ENCODE measurements at places on chromosomes 13 and 19.

- DNase-seq: no peak
These were observed 45.9 kb upstream of the ATP11A start for GRCh38 chr13:112643759-112644459.

DNA sequence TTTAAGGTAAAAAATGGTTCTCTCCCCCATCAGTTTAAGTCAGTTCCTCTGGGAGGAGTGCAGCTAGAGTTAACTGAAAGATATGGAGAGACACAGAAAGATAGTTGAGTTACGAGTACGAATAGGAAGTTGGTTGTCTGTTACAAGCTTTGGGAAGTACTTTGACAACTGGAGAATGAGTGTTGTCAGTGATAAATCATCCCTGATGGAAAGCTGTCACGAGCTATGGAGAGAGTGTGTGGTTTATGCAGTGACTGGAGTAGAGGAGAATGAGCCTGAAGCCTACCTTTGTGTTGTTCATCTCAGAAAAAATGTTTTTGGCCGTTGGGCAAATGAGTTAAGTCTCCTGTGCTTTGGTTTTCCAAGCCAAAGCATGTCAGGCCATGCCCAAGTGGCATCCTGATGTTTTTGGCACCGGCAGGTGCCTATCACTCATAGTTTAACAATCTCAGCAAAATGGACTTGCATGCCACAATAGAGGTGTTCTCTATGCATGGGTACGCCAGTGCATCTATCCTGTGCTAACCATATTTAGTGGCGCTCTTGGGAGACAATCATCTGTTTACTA, 350.2 kb downstream of the IRS2 start:
- DNase-seq: no peak

- DNase-seq: no peak
These were observed 27.7 kb downstream of the GADD45B start for GRCh38 chr19:2503521-2504109.

GRCh38 chr19:57747472-57747807, 825 bp downstream of the ZNF776 start:
- no peak for DNase-seq

- no peak for DNase-seq
These were observed 14.9 kb downstream of the ZIC5 start for GRCh38 chr13:99956473-99957349.

DNA sequence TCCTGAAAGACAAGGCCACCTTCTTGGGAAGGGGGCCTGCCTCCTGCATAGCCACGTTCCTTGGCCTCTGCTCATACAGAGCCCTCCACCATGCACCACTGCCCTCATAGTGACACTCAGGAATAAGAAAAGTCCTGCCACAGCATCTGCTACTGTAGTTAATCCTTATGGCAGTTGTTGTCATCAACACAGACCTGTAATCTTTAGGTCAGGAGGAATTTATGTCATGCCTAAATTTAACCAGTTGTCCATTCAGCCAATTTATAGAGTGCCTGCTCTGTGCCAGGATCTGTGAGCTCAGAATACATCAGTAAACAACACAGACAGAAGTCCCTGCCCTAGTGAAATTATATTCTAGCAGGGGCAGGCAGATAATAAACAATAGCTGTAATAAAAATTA, 44.4 kb downstream of the FAM124A start:
- DNase-seq: no peak

DNA sequence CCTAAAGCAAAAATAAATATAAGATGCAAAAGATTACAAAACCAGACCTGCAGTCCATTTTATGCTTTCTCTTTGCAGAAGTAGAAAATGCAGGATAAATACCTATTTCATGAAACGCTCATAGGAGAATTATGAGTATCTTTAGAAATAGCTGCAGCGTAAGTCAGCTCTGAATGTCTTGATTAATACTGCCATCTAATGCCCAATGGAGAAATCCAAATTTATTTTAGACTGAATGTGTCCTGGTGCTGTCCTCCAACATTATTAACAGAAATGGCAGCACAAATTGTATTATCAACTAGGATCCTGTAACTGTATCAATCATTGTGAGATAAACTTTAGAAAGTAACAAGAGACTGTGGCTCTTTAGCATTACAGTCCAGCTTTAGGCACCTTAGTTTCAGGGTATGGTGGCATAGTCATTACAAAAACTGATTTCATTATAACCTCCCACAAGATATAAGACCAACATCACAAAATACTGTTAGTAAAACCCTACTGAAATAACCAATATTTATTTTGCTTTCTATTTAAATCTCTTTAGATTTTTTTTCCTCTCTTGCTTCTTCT, 162.1 kb upstream of the MIR17HG start:
- DNase-seq: no peak

DNA sequence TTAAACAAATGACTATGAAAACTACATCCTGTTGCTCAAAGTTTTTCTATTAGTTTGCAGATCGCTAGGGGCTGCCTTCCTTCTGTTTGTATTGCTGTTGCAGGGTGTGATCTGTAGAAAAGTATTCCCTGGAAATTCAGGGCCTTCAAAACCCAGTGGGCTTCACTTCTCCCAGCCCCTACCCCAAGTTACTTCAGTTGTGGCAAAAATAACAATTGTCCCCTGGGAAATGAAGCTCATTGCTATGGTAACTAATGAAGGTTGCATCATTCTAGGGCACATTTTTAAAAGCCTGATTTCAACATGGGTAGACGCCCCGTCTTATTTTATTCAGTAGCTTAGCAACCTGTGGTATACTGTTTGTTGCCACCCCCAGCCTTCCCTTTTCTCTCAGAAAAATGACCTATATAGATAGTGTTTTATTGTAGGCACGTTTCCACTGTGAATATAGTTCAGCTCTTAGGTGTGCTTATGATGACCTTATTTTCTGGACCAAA, 60.9 kb downstream of the WDFY2 start:
- DNase-seq: no peak

GRCh38 chr19:13149628-13150186, 468 bp downstream of the STX10 start:
- no peak for DNase-seq

- DNase-seq: no peak
These were observed 5.6 kb upstream of the ARRDC2 start for GRCh38 chr19:18002347-18002850.

DNA sequence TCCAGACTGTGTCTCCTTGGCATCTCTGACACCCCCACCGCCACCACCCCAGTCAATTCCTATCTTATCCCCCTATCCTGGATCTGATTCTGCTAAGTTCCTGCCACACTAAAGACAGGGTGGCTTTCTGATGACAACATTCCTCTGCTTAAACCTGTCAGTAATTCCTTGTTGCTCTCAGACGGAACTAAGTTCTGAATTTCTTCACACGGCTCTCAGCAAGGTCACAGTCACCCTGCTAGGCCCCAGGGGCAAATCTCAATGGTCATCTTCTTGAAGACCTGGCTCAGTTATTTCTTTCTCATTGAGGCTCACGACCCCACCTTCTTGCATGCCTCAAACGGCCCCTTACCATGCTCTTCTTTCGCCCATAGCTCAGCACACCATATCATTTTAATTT, 7.6 kb downstream of the ALOX5AP start:
- no peak for DNase-seq

GRCh38 chr13:62331384-62331783, 915.7 kb upstream of the PCDH20 start:
- DNase-seq: no peak

- no peak for DNase-seq
These were observed 5.2 kb downstream of the PRMT1 start for GRCh38 chr19:49682274-49682673.

DNA sequence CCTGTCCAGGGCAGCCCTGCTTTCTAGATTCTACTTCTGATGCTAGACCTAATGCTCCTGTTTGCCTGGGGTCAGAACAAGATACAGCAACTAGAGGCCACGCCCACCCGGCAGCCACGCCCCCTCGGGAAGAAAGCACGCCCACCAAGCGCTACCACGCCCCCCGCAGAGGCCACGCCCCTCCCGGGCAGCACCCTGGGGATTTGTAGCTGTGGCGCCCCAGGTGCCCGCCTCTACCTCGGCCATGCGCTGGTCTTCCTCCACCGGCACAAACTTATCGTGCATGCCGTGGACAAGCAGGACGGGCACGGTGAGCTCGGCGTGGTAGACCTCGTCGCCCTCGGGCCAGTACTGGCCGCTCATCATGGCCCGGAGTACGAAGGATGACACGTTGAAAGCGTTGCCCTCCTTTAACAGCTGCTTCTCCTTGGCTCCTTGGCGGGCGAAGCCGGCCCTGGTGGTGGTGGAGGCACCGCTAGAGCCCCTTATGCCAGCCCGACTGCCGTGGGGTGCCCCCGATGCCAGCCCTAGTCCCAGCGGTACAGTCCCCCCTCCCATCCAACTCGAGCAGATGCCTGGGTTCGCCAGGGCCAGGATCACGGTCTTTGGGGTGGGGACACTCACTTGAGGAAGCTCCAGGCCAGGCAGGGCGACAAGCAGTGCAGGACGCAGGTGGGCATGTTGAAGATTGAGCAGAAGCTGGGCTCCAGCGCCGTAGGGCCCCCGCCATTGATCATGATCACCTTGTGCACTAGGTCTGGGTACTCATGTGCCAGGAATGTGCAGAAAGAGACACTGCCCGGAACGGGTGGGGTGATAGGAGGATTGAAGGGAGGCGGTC, 9.0 kb downstream of the ABHD8 start:
- DNase-seq: no peak

- DNase-seq: no peak
These were observed 29.0 kb downstream of the GPX4 start for GRCh38 chr19:1132552-1133383.

DNA sequence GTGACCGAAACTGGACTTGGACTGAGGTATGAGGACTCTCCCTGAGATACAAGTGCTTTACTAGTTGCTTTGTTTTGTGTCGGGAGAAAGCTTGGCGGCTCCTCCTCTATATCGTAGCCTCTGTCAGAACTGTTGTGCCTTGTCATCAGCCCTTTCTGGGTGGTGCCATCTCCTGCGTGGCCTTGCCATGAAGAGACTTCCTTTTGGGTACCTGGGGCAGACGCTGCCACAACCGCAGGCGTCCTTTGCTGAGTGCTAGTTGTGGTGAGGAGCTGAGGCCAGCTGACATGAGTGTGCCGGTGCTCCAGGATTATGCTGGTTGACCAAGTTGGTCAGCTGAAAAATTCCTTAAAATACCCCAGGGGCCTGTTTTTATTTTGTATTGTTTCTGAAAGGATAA, 124.5 kb downstream of the AKAP11 start:
- no peak for DNase-seq

- DNase-seq: no peak
These were observed 16.3 kb downstream of the ZNF91 start for GRCh38 chr19:23378948-23379347.

- DNase-seq: no peak
These were observed 77.4 kb upstream of the LRCH1 start for GRCh38 chr13:46475541-46475991.

DNA sequence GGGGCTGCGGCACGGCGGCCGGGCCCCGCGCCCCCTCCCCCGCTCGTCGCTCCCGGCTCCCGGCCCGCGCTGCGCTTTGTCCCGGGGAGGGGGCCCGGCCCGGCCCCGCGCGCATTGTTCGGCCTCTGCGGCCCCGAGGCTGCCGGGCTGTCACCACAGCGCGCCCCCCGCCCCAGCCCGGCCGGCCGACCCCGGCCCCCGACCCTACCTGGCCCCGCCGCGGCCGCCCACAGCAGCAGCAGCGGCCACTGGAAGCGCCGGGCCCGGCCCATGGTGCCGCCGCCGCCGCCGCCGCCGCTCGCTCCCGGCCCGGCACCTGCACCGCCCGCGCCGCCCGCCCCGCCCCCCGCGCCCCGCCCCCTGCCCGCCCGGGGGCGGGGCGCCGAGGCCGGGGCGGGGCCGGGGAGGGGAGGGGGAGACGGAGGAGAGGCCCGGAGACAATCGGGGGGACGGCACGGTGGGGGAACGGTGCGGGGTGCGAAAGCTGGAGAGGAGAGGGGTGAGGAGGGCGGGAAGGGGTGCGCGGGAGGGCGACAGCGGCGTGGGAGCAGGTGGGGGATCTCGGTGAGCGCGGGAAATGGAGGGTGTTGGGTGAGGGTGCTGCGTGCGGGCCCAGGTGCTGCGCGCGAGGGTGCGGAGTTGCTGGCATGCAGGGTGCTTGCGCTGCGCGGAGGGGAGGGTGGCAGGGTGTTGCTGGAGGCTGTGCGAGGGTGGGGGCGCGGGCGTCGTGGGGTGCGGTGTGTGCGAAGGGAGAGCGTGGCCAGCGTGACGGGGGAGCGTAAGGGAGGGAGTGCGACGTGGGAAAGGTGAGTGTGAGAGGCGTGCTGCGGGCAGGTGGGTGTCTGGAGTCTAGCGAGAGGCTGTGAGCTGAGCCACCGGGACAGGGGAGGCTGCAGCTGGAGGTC, at the start of gene CADM4:
CADM4 (minus strand) TSS at position 332 of the 905 bp plus-strand sequence; CDS start at position 272, 60 bp downstream.
- no peak for DNase-seq

GRCh38 chr19:3893509-3894179, 13.2 kb downstream of the ATCAY start:
- DNase-seq: no peak

DNA sequence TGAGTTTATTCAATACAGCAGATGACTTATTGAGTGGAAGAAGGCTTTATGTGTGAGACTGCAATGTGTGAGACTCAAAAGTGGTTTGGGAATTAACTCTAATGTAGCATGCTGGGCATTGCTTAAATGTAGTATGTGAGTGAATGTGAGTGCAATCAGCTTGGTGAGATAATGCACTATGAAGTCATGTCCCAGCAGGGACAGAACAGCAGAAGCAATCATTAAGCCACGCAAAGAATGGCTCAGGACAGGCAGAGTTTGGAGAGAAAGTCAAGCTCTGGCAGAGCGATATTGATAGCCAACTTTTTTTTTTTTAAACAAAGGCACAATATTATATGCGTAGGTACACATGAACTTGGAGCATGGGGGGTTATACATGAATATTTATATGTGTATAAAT, 597.7 kb downstream of the GPC6 start:
- DNase-seq: no peak

DNA sequence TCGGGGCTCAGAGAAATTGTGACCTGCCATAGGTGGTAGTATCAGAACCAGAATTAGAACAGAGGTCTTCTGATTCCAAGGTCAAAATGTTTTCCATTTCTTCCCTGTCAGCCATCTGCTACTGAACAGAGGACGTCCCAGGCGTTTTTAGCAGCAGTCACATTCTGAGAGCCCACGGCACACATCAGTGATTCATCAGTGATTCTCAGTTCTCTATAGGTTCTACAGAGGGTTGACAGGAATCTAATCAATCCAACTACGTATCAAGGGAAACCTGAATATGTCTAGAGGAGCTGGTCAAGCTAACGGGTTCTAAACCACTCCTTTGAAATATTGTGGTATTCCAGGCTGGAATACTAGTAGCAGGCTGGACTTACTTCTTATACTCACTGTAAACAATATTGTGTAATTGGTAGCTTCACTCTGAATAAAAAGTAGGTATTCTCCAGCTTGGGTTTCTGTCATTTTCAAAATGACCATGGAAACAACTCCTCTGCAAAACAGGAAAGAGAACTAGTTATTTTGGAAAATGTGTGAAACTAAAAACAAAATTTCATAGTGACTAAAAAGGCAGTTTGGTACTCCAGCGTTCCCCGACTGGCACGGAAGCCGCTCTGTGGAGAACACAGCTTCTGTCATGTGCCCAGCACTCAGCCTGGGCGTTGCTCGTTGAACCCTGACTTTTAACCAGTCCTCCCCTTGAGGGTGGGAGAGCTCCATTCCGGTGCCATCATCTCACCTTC, 43.2 kb downstream of the FLT3 start:
- DNase-seq: no peak

DNA sequence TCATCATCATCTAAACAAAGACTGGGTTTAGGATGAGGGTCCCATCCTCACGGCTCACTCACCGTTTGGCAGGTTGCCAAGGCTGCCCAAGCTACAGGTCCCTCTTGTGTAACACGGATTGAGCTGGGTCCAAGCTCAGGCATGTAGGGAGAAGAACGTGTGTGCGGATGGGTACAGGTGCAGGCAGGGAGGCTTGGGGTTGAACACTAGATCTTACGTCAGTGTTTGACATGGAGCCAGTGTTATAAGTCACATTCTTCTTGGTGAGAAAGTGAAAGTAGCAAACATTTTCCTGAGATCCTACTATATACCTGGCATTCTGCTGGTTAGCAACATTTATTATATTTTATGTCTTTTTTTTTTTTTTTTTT, 136.8 kb upstream of the RNF113B start:
- DNase-seq: no peak

Measured in esophagus squamous epithelium (tissue), 5 donors.